ENCODE measurements at places on chromosomes 6 and 20. TPM values are rescaled to one million over a fixed set of nuclear protein-coding genes. Genes with fewer than 3 reads are reported as not detected.

The NRSN1 gene
- not detected for total RNA-seq

The THBD gene
- 12.9 TPM for total RNA-seq

The MGME1 gene
- total RNA-seq = 18.4 TPM

The FBXO5 gene
- 3.0 TPM for total RNA-seq

The HLA-DQA1 gene
- total RNA-seq = 1.5 TPM

All from Peyer's patch (tissue), 4 donors.